ENCODE measurements at places on chromosomes 2 and 18.

DNA sequence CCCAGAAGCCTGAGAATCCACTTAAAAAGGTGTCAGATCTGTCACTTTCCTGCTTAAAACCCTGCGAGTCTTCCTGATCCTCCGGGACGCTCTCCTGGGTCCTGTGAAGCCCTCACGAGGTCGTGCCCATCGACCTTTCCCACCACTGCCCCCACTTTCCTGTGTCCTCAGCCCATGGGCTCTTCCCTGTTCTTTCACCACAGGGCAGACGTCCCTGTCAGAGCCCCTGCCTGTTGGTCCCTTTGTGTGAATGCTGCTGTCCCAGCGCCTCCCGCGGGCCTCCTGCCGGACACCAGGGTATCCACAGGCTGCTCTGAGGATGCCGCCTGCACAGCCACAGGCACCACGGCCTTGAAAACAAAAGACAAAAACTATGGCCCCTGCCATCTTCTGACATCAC lies 125.6 kb downstream of the TMEM18 start:
- DNase-seq = no peak

- no peak for DNase-seq
These were observed 59.0 kb downstream of the TPGS2 start for GRCh38 chr18:36769611-36770314.

GRCh38 chr2:215031321-215031720 lies 107.1 kb downstream of the ABCA12 start:
- no peak for DNase-seq

DNA sequence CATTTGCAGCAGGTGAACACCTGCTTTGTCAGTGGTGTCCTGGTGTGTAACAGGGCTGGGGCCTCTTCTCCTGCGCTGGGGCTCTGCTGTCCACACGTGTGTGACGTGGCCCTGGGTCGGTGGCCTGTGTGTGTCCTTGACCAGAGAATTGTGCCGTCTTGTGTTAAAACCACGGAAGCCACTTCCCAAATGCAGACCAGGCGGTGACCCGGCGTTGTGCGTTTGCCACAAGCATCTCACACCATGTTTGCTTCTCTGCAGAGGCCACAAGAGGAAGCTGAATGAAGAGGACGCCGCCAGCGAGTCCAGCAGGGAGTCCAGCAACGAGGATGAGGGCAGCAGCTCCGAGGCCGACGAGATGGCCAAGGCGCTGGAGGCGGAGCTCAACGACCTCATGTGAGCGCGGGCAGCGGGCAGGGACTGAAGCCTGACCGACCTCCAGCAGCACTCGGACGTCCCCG lies 44.3 kb upstream of the KCNG2 start:
- DNase-seq = no peak

DNA sequence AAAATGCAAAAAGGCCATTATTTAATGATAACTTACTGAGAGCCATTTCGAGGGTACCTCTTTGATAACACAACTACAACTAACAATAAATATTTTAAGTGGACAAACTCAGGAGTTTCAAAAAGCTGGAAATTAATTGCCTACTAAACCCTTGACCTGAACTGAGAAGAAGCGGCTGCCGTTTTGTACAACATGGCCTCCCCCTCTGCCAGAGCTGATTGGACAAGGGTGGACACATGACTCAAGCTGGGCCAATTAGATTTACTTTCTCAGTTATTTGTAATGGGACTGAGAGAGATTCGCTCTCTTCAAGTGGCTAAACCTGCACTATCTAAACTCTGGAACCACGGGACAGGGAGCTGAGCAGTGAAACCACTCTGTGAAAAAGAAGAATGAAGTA lies 135.9 kb upstream of the SERPINE2 start:
- no peak for DNase-seq

DNA sequence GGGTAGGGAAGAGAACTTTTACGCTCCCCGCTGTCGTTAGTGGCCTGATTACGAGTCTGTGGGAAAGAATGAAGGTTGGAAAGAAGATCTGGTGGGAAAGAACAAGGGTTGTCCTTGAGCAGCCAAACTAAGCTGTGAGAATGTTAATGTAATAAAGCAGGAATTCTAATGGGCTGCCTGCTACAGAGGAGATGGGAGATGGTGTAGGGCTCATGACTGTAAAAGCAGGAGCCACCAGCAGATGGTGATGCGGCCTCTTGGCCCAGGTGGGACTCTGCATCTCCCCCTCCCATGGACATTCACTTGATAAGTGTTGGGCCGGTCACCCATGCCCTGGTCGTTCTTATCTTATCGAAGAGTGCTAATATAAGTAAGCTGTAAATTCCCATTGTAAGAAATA lies 150.0 kb downstream of the NEDD4L start:
- no peak for DNase-seq

DNA sequence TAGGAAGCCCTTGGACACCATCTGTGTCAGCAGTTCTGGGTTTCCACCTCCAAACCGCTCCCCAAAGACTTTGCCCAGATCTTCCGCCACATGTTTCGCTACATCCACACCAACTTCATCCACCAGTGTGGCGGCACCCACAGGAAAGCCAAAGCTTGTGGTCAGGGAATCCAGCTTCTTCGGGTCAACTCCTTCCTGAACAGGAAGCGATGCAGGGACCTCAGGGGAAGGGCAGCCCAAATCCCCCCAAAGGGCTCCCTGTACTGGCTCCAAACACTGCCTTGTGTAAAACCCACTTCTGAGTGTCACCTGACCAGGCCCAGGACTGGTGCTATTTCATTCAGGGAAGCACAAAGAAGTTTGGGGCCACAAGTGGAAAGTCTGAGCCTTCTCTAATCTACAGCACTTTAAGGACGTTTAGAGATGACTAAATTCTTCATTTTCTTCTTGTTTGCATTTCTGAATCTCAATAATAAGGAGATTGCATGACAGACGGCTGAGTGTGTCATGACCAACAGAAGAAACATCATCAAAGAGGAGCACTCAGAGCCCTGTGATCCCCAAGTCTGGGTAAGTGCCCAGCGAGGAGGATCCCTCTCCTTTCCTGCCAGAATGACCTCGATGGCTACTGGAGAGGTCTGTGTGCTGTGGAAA lies 20.8 kb downstream of the GAREM2 start:
- no peak for DNase-seq

- DNase-seq = no peak
These were observed 169.2 kb downstream of the KLHL29 start for GRCh38 chr2:23554054-23554697.

DNA sequence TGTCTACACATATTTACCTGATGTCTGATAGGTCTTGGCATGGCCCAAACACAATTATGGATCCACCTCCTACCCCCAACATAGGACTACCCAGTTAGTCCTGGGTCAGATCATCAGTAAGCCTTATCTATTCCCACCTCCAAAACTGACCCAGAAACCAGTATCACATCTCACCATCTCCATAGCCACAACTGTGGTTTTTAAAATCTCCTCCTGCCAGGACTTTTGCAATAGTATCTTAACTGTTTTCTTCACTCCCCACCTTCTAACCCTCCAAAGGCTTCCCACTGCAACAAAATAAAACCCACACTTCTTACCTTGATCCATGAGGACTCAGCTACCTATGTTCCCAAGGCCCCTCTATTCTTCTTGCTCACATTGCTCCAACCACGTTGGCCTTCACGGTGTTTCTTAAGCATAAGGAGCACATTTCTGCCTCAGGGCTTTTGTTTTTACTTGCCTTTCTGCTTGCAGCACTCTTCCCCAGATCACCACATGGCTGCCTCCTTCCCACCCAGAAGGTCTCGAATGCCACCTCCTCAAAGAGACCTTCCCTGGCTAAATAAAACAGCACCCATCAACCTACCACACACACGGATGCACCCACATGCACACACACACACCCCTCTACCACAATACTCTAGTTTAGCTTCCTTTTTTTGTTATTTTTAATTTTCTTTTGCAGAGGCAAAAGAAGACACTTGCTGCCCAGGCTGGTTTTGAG lies 125.9 kb upstream of the SLC1A4 start:
- DNase-seq = no peak

DNA sequence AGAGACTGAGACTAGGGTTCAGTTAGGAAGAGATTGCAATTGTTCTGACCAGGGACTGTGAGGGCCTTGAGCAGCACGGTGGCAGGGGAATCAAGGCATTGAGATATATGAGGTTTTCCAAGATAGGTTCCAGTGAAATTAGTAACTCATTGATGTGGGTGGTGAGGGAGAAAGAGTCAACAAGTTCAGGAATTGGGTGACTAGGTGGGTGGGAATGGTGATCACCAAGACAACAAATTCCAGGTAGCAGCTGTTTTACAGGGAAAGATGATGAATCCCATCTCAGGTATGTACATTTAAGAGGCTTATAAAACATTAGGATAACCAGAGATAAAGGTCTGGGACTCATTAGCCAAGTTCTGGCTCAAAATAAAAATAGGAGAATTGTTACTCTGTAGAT lies 251.5 kb upstream of the MGAT5 start:
- DNase-seq = no peak

GRCh38 chr2:41959760-41960159 lies 88.1 kb upstream of the PKDCC start:
- DNase-seq = no peak

GRCh38 chr2:123303731-123304130 lies 721.4 kb upstream of the CNTNAP5 start:
- DNase-seq = no peak

- DNase-seq = no peak
These were observed 34.4 kb upstream of the RAPGEF4 start for GRCh38 chr2:172701250-172701649.

DNA sequence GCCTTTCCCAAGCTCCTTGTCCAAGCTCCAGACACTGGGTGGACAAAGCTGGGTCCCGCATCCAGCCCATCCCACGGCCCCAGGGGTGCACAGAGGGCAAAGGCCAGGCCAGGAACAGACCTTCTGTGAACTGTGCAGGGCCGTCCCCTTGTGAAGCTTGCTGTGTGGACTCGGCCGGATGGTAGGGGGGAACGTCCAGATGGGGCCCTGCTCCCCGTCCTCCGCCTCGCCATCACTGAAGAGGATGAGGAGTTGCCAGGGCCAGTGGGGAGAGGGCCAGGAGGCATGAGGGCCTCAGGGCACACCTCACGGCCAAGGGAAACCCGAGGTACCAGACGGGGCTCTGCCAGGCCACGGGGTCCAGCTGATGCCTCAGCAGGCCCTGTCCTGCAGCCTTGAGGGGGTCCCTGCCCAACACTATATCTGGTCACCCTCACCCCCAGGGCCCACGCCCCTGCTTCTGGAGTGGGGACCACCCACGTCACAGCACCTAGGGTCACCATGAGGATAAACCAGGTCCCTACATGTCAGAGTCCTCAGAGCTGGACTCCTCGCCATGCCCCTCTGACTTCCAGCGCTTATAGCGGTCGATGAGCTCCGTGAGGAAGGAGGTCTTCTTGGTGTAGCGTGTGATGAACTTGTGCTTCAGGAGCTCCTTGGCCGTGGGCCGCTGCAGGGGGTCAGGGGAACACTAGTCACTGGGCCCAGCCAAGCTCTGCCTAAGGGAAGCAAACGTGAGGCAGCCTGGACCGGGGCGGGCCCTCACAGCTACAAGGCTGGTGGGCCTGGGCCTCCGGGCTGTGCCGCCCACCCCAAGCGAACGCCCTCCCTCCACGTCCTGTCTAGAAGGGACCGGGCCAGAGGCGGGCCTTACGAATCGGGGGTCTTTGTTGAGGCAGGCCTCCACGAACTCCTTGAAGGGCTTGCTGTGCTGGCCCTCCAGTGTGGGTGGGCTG lies 10.0 kb downstream of the STK25 start:
- DNase-seq = no peak

DNA sequence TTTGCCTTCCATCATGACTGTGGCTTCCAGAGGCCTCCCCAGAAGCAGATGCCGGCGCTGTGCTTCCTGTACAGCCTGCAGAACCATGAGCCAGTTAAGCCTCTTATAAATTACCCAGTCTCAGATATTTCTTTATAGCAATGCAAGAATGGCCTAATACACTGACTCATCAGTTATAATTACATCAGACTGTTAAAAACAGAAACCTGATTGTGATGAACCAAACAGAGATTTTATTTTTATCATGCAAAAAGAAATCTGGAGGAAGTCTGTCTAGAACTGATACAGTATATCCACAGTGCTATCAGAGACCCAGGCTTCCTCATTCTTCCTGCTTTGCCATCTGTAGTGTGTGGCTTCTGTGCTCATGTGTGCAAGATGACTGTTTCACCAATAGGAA lies 93.4 kb upstream of the MEX3C start:
- DNase-seq = no peak

- DNase-seq = no peak
These were observed 198.6 kb upstream of the PXDN start for GRCh38 chr2:1942836-1943360.

GRCh38 chr2:215606219-215606618 lies 170.4 kb upstream of the FN1 start:
- no peak for DNase-seq

GRCh38 chr2:148021059-148021861 lies at the start of gene MBD5:
Gene MBD5, plus strand, starts transcription at chr2:148021091.
- DNase-seq = peak; percentile 60

- no peak for DNase-seq
These were observed 385.4 kb upstream of the RND3 start for GRCh38 chr2:150872756-150873395.

GRCh38 chr18:62452280-62452831 lies 70.5 kb upstream of the ZCCHC2 start:
- no peak for DNase-seq

DNA sequence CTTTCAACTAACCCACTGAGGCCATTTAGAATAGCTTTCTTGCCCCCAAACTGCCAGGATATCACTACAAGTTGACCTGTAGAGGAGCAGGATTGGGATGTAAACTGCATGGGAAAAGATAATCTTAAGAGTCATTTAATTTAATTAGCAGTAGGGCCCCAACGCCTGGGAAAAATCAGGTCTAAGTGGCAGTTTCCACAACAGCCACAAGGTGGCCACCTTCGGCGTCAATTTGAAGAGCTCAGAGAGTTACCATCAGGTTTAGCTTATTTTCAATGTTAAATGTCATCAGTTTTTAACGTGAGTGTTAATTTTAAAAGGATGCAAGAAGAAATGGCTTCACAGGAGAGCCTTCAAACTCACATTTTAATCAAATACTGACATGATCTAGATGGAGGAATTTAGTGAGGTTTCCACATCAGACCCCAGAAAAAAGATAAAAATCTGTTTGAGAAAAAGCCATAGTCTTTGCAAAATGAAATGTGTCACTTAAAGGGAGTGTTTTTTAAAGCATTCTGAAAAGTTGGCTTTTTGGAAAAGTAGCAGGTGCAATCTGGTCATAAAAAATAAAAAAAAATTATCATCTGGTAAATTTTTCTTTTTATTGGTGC lies 77.3 kb upstream of the UPP2 start:
- peak; percentile 27 for DNase-seq

- no peak for DNase-seq
These were observed 15.9 kb downstream of the KIDINS220 start for GRCh38 chr2:8821276-8822217.

DNA sequence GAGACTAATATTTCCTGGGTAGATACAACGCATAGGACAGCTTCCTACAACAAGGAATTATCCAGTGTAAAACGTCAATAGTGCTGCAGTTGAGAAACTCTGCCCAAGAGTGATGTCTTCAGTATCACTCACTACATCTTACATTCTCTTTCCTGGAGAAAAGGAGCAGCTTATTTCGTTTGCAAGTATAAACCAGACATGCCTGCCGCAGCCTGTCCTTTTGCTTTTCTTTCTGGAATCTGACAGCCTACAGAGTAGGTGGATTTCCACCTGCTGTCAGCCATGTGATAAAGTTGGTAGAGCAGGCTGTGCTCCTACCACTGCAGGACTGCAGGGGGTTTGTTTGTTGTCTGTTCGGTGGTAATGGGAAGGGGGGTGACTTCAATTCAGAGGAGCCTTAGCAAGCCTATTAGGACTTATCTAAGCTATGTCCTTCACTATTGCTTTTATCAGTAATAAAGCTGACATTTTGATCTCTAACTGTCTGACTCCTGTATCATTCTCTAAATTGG lies 439.1 kb downstream of the GRB14 start:
- DNase-seq = no peak
